Stimulated activated CD4-positive, alpha-beta T cell treated with anti-CD3 and anti-CD28 coated beads, Interleukin-1b, Interleukin-23, amount 100 ng/mL, for 1 hour (primary cell): ENCODE measurements at places on chromosomes 1 and 21.

GRCh38 chr1:247452447-247453039 lies 5.4 kb downstream of the OR2B11 start:
- no peak for DNase-seq

- DNase-seq: no peak
Measured at GRCh38 chr1:87706203-87706602, 377.5 kb downstream of the LMO4 start.

GRCh38 chr1:109864047-109864822 lies 46.4 kb upstream of the CSF1 start:
- no peak for DNase-seq

GRCh38 chr1:58781541-58782177 lies 2.2 kb downstream of the JUN start:
- DNase-seq: peak; percentile 1

DNA sequence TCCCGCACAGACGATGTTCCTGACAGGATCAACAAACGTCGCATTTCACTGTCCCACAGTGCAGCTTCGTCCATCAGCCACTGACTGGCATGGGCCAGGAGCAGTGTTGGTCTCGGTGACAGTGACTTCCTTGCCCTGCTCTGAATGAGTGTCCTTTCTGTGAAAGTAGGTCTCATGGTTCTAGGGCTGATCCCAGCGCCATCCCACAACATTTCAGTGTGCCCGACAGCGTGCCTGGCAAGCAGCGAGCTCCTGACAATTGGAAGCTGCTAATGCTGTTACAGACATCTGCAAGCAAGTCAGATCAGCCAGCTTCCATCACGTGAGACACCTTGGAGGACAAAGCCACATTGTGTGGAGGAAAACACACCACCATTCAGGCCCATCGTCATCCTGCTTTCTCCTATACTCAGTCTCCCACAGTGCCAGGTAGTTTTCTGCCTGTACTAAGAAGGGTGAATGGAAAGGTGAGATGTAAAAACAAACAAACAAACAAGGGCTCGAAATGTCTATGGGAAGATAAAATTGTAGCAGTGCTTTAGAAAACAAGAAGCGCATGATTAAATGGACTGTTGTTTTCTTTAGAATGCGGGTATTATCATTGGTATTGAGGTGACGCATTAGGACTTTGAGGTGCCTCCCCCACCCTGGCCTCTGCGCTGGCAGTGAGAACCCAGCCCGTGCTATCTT lies 21.9 kb downstream of the ERRFI1 start:
- DNase-seq: no peak

DNA sequence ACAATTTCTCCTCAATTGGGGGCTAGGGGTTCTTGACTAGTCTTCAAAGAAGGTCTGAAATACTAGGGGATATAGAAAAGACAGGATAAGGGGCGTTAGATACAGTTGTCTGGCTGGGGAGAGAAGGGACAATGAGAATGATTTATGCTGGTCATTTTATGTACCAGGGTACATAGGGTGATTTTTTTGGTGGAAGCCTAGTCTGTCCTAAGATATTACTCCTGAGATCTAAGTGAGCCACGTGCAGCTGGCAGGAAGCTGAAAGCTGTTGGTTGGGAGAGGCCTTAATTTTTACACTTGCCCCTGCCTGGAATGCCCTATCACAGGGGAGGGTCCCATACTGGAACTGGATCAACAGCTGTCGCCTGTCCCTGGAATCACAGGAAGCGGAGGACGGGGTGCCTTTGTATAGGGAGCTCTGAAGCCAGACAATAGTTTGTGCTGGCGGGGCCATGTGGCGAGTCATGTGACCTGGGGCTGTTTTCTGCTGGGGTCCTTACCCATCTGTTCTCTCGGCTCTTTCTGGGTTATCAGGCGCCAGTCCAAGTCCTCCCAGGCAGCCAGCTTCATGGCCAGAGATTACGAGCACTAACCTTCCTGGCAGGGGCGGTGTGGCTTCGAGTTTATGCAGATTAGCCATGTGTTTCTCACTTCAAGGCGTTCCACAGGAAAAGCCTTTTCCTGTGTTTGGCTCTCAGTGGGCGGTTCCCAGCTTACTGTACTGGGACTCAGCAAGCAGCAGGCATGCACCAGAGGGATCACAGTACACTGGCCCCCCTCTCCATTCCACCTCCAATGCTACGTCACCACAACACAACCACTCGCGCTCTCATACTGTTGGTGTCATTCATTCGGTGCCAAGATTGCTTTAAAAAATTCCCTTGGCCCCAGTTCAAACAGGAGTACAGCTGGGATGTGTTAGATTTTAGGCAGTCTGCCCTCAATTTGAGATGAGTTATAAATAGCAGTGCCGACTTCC lies 27.5 kb downstream of the ARID1A start:
- no peak for DNase-seq

GRCh38 chr1:52403566-52404115 lies 582 bp downstream of the ORC1 start:
- peak; percentile 10 for DNase-seq

- no peak for DNase-seq
Measured at GRCh38 chr1:1176931-1177330, 3.3 kb downstream of the TTLL10 start.

- no peak for DNase-seq
Measured at GRCh38 chr1:229835226-229835625, 209.2 kb downstream of the URB2 start.

- DNase-seq: no peak
Measured at GRCh38 chr1:53160924-53161378, 18.5 kb upstream of the SLC1A7 start.

- DNase-seq: no peak
Measured at GRCh38 chr1:41109310-41110197, 88.0 kb upstream of the SLFNL1 start.

GRCh38 chr1:96764469-96764868 lies 42.9 kb downstream of the PTBP2 start:
- DNase-seq: no peak

DNA sequence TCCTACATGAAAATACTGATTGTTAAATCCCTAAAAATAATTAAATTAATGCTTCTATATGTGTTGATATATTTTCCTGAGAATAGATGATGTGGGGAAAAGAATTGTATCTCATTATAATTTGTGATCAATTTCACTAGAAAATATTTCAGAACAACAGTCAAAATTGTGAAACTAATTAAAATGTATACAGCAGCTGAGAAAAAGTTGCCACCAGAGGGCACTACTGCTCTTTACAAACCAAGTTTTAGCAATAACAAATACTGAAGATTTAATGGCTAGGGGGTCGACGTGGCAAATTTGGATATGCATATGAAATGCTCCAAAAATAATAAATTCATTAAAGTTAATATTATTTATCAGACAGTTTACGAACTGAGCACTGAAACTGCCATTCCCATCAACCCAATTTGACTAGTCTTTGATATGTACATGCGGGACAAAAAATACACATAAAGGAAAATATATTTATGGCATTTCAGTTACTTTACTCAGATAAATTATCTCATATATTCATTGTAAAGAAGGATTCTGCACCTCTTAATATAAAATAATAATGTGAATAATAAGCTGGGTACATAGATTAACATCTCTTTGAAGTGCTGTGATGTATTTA lies 96.3 kb upstream of the TMPRSS15 start:
- DNase-seq: peak; percentile 4

DNA sequence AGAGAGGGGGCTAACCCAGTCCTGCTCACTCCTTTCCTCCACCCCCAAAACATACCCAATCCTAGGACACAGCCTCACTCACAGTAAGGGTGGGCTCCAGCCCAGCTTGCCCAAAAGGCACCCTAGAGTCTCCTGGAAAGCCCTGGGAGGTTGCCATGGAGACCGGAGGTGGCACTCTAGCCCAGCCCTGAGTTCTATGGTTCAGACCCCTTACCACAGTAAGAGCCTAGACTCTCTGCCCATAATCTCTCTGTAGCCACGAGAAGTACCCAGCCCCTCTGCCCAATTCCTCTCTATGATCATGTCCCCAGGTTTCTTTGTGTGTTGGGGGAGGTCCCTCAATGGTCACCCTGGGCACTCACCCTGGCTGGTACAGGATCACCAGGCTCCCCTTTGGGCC lies 14.4 kb downstream of the COL16A1 start:
- no peak for DNase-seq

- DNase-seq: no peak
Measured at GRCh38 chr1:21534674-21535378, 25.6 kb downstream of the ALPL start.

GRCh38 chr1:224786533-224787250 lies 142.8 kb upstream of the DNAH14 start:
- DNase-seq: no peak

- DNase-seq: no peak
Measured at GRCh38 chr1:150619576-150620509, 9.6 kb downstream of the ENSA start.

GRCh38 chr1:64956010-64956640 lies 10.2 kb downstream of the JAK1 start:
- DNase-seq: no peak

- DNase-seq: no peak
Measured at GRCh38 chr1:197092491-197093023, 25.5 kb upstream of the F13B start.

- no peak for DNase-seq
Measured at GRCh38 chr1:72623299-72623708, 341.0 kb upstream of the NEGR1 start.

DNA sequence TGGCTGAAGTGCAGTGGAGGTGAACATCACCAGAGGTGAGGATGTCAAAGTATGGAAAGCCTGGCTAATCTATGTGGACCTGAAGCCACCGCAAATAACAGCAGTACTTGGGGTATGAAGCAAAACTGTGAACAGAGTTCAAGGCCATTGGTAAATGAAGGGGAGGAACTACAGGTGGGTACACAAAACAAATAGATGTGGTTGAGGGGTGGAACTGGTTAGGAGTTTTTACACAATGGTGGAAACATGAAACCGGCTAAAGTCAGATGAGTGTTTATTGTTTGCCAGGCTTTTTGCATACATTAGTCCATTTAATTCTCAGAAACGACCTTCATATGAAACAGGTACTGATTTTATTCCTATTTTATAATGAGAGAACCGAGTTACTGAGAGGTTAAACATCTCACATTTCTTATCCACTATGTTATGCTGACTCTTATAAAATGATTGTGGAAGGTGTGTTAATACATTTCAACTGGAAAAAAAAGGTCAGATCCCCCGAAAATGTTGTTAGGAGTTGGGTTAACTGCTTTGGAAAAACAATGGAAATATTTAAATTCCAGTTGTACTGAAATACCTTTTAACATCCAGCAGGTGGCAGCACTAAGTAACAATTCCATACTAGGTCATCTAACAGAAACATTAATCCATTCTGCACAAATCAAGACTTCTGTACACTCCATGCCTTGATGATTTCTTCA lies 44.3 kb upstream of the GTF2B start:
- DNase-seq: no peak

- DNase-seq: no peak
Measured at GRCh38 chr1:193486671-193487229, 300.3 kb upstream of the B3GALT2 start.

GRCh38 chr1:86788300-86789206 lies 84.2 kb downstream of the SH3GLB1 start:
- DNase-seq: no peak

GRCh38 chr1:104780470-104781078 lies 1030.9 kb downstream of the AMY1C start:
- DNase-seq: no peak

- no peak for DNase-seq
Measured at GRCh38 chr1:175195798-175196197, 3.2 kb upstream of the KIAA0040 start.

GRCh38 chr21:32940079-32941014 lies 85.4 kb upstream of the OLIG2 start:
- no peak for DNase-seq

GRCh38 chr1:200042119-200042551 lies 14.6 kb downstream of the NR5A2 start:
- no peak for DNase-seq

GRCh38 chr1:119861547-119861946 lies 34.8 kb downstream of the ADAM30 start:
- no peak for DNase-seq

- no peak for DNase-seq
Measured at GRCh38 chr21:32626621-32627196, 14.5 kb upstream of the CFAP298 start.

- DNase-seq: no peak
Measured at GRCh38 chr1:229225331-229225782, 45.6 kb upstream of the RAB4A start.

DNA sequence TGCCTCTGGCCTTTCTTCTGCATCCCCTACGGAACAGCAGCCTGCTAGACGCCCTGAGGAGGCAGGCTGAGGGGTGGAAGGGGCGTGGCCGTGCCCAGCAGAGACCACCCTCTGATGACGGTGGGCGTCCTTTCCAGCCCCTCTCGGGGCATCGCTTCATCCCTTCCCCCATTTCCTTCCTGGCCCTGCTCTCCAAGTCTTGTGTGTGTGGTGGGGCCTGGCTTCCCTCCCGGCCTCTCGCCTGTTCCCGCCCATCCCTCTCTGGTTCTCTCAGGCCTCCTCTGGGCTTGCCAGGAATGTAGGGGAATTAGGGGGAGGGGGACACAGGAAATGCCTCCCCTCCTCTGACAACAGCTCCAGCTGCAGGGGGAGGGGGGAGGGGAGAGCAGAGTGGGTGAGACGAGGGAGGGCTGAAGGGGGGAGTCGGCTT lies 51.1 kb downstream of the SKI start:
- DNase-seq: no peak

DNA sequence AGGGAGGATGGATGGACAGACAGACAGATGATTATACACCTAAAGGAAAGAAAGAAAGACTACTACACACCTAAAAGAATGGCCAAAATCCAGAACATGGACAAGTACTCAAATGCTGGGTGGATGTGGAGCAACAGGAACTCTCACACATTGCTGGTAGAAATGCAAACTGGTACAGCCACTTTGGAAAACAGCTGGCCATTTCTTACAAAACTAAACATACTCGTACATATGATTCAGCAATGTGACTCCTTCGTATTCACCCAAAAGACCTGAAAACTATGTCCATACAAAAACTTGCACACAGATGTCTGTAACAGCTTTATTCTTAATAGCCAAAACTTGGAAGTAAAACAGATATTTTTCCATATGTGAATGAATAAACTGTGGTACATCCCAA lies 51.3 kb downstream of the PRPF38A start:
- DNase-seq: no peak

GRCh38 chr1:175254190-175254589 lies 61.6 kb upstream of the KIAA0040 start:
- DNase-seq: no peak

DNA sequence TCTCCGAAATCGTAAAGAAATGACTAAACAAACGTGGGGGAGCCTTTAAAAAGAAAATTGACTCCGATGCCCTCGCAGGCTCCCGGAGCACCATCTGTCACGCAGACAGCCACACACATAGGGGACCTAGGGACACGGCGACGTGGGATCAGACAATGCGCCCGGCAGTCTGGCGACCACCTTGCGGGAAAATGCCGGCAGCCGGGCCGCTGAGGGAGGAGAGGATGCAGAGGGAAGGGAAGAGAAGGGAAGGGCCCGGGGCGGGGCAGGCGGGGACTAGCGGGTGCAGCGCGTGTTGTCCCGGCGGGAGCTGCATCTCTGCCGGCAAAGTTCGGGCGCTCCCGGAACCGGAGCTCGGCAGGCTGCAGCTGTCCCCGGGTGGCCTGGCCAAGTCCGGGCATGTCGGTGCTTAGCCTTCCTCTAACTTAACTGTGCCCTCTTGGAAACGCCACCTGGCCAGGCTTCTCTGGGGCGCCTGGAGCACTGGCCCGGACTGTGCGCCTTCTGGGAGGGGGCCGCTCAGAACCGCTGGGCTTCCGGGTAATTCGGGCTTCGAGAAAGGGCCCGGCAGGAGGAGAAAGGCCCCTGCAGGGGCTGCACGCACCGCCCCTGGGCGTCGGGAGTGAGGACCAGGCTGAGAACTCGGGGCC lies 1.8 kb downstream of the NHLH2 start:
- no peak for DNase-seq

- DNase-seq: no peak
Measured at GRCh38 chr1:241611063-241611462, 29.1 kb downstream of the CHML start.

GRCh38 chr1:200783926-200784325 lies 45.2 kb downstream of the CAMSAP2 start:
- DNase-seq: no peak
